ENCODE measurements at places on chromosomes 5 and 9.

DNA sequence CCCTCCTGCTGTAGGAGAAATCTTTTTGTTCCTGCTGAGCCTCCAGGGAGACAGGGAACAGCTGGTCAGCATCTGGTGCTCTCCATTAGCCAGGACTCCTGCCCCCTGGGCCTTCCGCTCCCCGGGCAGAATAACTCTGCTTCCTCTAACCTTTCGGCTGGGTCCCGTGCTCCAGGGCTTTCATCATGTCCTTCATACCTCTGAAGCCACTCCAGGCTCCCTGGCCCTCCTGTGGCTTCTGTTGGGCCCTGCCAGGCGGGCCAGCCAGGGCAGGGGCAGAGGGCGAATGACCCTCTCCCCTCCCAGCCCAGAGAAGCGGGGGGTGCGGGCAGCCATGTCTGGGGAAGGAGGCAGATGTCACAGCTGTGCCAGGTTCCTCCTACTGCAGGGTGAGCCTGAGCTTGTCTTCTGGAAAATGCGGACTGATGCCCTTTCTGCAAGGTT, 81.7 kb upstream of the LMX1B start:
- no peak for DNase-seq

- DNase-seq = no peak
Observed at GRCh38 chr9:127159325-127159801, 36.9 kb upstream of the ANGPTL2 start.

DNA sequence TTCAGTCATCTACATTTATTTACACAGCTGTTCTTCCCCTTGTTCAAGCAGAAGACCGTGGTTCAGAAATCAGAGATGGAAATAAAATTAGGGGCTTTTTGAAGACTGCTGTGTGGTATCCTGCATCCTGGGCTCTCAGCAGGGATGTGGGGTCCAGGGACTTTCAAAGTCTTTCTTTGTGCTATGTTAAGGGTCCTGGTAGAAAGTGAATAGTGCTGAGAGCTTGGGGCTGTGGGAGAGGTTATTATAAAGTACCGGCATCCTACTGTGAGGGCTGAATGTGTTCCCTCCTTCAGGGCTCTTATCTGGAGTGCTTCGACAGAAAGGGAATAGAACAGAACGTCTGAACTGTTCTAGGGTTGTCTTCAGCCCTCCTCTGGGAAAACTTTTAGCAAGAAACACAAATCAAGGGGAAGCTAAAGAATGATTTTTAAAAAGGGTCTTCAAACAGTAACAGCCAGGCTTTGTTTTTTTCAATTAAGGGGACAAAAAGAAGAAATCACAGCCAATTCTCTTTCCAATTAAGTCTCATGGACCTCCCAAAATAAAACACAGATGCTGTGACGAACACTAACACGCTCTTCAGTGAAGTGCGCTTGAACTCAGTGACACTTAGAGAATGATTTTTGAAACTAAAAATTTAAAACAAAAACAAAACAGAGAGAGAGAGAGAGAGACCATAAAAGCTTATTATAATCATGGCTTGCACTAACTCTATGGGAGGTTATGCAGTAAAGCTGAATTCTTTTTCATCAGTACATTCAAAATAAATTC, 15.7 kb upstream of the SLC1A3 start:
- DNase-seq = no peak

GRCh38 chr9:113566016-113566711, 102.6 kb downstream of the RGS3 start:
- no peak for DNase-seq

GRCh38 chr9:18739127-18739526, 265.2 kb downstream of the ADAMTSL1 start:
- DNase-seq = no peak

GRCh38 chr5:71743155-71743554, 24.1 kb downstream of the CARTPT start:
- DNase-seq = no peak

DNA sequence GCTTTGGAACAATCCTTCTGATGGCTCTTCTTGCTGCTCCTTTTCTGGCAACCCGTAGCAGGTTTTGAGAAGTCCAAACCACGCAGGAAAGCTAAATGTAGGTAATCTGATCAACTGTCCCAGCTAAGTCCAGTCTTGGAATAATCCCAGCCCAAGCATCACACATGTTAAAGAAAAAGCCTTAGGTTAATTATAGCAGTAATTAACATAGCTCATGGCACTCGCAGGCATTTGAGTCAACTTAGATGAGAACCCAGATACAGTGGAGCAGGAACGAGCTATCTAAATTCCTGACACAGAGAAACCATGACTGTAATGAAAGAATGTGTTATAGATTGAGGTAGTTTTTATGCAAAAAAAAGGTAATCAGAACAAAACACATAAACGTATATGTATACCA, 844.8 kb downstream of the CDH9 start:
- no peak for DNase-seq

GRCh38 chr9:33750307-33750838, 45.0 kb upstream of the PRSS3 start:
- DNase-seq = peak; percentile 44

DNA sequence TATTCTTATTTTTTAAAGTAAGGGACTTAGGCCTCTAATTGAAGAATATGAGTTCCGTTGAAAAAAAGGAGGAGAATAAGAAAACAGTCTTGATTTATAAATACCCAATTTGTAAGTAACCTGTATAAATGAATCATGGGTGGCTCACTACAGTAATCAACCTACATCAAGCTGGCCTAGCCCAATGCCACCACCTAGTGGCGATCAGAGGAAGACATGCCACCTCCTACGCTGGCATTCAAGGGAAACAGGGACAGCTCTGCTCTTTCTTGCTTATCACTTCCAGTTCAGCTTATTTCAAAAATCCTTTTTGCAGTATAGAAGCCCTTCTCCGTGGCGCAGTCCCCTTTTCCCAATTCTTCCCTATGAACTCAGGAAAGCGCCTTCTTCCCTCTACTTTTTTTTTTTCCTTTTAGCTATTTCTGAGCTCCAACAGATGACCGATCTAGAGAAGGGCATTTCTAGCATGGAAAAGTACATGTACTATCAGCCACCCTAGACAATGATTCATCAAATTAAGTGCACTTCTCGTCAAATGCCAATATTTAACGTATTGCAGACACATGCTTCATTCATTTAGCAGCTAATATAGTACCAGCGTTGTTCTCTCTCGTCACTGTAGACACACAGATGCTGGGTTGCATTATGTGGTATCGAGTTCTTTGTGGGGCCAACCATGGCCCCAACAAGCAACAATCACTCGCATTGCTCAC, 28.3 kb downstream of the PTPN3 start:
- no peak for DNase-seq

DNA sequence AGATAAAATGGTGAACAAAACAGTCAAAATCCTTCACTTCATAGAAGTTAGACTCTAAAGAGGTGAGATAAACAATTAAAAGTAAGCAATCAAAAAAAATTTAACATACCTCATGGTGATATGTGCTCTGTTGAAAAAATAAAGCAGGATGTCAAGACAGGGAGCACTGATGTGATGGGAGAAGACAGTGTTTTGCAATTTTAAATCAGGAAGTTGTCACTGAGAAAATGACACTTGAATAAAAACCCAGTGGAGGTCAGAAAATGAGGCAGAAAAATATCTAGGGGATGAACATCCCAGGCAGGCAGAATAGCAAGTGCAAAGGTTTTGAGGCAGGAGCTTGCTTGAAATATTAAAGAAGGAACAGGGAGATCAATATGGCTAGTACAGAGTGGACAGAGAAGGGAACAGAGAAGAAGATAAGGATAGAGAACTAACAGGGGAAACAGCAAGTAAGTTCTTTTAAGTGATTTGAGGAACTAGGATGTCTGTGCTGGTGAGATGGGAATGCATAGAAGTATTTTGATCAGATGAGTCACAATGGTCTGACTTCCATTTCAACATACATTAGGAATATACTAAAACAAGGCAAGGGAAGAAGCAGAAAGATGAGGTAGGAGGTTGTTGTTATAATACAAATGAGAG, 130.4 kb downstream of the CHSY3 start:
- DNase-seq = no peak

- DNase-seq = no peak
Observed at GRCh38 chr9:89328064-89328463, 9.8 kb downstream of the SECISBP2 start.

GRCh38 chr5:157245886-157246285, 20.0 kb upstream of the CYFIP2 start:
- DNase-seq = no peak

- DNase-seq = no peak
Observed at GRCh38 chr9:136108648-136109266, 9.9 kb downstream of the TMEM250 start.

GRCh38 chr9:10910779-10911178, 298.0 kb upstream of the PTPRD start:
- no peak for DNase-seq

All from right kidney (tissue), 9 donors.